Tibial nerve (tissue), 4 donors: ENCODE measurements at places on chromosomes 1 and 21. TPM values are rescaled to one million over a fixed set of nuclear protein-coding genes. Genes with fewer than 3 reads are reported as not detected.
A peak's percentile ranks its signal among the peaks of the same experiment; 100 is the strongest.

The KCNJ15 gene
- 0.42 TPM for total RNA-seq

The PPFIA4 gene
- total RNA-seq, result under 0.01 TPM

The S100A1 gene
- total RNA-seq, result 45.4 TPM

The C1orf167 gene
- total RNA-seq, result 5.1 TPM

The NPPA gene
- not detected for total RNA-seq

The NBPF6 gene
- not detected for total RNA-seq

DNA sequence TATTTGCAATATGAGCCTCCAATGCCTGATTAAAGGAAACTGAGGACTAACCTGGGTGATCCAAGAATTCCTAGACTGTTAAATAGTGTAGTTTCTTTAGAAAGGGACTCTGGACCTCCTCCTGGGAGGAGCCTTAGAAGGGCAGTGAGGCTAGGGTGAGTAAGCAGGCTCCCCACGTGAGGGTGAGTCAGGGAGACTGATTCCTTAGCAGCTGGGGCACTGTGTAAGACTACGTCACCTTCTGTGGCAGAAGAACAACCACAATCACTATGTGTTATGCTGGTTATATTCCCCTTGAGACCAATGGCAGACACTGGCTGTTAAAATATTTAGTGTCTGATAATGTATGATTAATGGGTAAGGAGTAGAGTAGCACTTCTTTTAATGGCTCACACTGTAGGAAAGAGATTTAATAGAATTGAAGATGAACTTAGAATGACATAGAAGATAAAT is 53.3 kb upstream of the SYT14 start:
- no peak for DNase-seq

- DNase-seq, result no peak
Measured at GRCh38 chr1:109060707-109061106, 15.1 kb downstream of the TAF13 start.

- DNase-seq, result peak; percentile 13
Measured at GRCh38 chr1:227889047-227889862, 58.5 kb downstream of the WNT9A start.

DNA sequence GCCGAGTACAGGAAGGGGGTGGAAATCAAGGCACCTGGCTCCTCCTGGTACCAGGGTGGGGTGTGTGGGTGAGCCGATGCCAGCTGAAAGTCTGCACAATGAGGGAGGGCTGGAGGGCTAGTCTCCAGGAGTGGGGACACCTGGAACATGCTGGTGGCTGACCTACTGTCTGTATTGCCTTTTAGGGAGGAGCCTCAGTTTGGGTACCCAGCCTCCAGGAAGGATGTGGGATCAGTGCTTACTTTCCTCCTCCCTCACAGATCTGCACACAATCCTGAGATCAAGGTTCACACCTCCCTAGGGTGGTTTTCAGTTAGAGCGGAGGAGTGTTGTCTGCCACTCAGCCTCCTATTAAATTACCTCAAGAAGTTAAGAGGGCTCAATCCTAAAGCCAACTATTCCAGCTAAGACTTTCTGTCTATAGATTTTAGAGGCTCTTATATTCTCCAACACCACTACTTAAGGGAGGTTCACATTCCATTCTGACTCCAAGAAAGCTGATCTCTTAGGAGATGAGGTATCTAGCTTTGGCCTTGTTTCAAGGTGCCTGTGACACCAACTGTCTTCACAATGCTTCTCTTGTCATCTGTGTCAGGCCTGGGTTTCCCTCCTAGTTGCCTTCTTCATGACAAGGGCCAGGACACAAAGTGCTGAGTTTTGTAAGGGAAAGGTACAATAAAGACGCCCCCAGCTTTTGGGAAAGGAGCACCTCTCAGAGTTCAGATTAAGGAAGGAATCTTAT is 15.7 kb downstream of the SSR2 start:
- no peak for DNase-seq

GRCh38 chr1:162899422-162900146 is 38.6 kb upstream of the CCDC190 start:
- DNase-seq, result no peak

DNA sequence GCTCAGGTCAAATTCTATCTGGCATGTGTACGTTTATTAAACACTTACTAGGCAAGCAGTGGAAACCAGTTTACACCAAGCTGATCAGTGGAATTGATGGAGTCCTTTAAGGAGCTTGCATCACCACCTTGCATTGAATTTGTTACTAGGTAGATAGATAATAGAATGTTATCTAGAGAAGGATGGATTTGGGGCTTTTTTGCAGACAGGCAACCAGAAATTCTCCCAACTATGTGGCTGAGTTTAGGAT is 44.9 kb downstream of the HHAT start:
- no peak for DNase-seq

DNA sequence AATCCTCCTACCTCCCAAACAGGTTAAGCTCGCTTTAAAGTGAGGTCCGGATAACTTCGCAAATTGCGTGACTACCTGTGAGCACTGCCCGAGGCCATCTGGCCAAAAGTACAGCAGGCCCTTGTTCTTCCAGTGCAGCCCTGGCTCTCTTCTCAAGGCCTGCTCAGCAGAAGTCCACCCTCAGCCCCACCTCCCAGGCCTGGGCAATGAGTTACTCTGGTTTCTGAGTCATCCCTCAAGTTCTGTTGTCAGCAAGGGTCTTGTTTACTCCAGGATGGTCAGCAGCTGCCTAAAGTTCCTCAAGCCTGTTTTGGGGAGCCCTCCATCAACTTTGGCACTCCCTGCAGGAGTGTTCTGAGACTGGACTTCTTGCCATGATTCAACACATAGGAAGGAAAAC is 101.7 kb downstream of the BCAR3 start:
- DNase-seq, result no peak

GRCh38 chr1:156136970-156137483 is 16.4 kb upstream of the SEMA4A start:
- DNase-seq, result no peak

DNA sequence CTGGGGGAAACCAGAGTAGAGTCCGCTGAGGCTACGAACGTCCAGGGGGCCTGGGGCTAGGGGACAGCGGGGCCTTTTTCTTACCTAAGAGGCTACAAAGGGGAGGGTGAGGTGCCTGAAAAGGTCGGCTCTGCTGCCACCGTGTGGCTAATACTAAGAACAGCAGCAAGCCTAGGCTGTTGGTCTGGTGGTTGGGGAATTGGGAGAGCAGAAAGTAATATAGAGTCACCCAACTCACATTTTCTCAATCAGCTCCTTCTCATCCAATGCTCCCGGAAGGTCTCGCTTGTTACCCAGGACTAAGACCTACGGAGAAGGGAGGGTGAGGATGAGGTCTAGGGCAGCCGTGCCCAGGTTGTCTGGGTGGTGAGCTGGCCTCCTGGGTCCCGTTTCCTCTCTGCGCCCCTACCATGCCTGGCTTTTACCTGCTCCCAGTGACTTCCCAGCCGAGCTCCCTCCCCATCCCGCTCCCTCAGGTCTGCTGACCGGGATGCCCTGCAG is 9.3 kb downstream of the ARL8A start:
- DNase-seq, result peak; percentile 26
